Right atrium auricular region (tissue), 2 donors: ENCODE measurements at places on chromosomes 5 and 9. TPM values are rescaled to one million over a fixed set of nuclear protein-coding genes. Genes with fewer than 3 reads are reported as not detected.

The NIPAL4 gene
- not detected for total RNA-seq

GRCh38 chr5:110854200-110854599, 115.4 kb downstream of the SLC25A46 start:
- H3K4me3 ChIP-seq: no peak overlapping the region
- H3K36me3 ChIP-seq: no peaks in the 10 kb centered on the region
- no peaks in the 10 kb centered on the region for H3K4me1 ChIP-seq
- no peaks in the 10 kb centered on the region for H3K27me3 ChIP-seq
- H3K27ac ChIP-seq: no peak overlapping the region

DNA sequence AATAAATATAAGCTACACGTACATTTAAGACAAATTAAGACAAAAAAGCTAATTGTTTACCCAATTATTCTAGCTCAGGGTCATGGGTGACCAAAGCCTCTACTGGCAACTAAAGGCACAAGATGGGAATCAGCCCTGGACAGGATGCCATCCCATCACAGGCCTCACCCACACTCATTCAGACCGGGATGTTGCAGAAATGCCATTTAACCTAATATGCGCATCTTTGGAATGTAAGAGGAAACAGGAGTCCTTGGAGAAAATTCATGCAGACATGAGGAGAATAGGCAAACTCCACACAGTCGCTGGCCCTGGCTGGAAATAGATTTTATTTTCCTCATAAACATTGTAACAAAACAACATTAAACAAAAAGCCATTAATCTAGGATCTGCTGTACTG, 2003.8 kb upstream of the CDH9 start:
- no peaks in the 10 kb centered on the region for H3K27me3 ChIP-seq
- H3K36me3 ChIP-seq: no peaks in the 10 kb centered on the region
- no peak overlapping the region for H3K4me3 ChIP-seq
- no peak for DNase-seq

DNA sequence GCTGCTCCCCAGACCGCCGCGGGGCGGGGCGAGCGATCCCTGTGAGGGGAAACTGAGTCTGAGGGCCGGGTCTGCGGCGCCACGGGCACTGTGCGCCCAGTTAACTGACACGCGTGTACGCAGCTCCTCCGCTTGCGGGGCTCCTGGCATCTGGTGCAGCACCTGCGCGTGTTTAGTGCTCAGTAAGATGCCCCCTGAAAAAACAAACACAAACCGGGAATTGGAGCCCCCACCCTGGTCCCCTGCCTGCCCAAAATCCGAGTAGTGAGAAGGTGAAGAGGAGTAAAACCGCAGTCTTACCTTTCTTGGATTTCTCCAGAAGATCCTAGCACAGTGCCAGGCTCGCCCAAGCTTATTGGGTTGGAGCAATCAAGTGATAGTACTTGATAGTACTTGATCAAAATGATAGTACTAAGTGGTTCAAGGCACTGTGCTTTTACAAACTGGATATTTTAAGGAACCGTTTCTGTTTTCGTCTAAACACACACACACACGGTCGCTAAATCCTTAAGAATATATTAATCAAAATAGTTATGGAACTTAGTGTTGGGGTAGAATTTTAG, 2.7 kb upstream of the TRAF1 start:
- peak overlapping the region; percentile 68 for H3K4me3 ChIP-seq
- H3K27me3 ChIP-seq: no peaks in the 10 kb centered on the region
- peaks cover 45% of the 10 kb centered on the region for H3K4me1 ChIP-seq
- H3K27ac ChIP-seq: peak overlapping the region; percentile 92
- DNase-seq: no peak

DNA sequence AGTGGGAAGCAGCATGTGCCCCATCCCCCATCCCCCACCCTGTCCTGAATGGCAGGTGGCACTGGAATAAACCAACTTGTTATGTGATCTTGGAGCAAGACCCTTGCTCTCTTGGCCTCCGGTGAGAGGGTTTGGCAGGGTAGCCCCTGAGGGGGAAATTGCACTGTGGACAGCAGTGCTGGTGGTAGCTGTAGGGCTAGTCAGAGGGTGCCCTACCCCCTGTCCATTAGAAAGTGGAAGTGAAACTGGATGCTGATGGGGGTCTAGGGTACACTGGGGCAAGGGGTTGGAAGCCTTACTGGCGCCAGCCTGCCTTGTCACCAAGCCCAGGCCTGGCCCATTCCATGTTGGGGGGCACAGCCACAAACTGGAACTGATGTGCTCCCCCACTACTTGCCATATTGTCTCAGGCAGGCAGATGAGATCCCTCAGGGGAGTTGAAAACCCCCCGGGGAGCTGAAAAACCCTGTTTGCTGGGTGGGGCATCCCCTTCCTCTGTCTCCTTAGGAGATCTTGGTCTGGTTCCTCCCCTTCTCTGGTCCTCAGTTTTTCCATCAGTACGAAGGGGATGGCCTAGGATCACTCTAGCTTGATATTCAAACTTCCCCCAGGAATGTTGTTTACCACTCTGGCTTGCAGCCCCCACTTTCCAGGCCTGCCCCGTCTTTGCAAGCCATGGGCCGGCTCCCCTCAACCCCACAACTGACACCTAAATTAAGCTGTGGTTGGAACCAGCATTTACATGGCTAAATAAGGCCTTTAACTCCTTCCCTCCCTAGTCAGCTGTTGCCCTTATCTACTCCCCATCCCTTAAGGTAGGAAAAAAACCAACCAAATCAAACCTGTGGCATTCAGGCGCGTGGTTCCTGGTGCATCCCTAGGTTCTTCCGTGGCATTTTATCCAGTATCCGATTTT, 14.4 kb upstream of the SYNPO start:
- H3K36me3 ChIP-seq: peaks cover 6% of the 10 kb centered on the region
- peak overlapping the region; percentile 90 for H3K4me3 ChIP-seq
- no peaks in the 10 kb centered on the region for H3K4me1 ChIP-seq
- no peak for DNase-seq
- peak overlapping the region; percentile 99 for H3K27ac ChIP-seq
